Foreskin fibroblast (primary cell): ENCODE measurements at places on chromosomes 12 and 14.

DNA sequence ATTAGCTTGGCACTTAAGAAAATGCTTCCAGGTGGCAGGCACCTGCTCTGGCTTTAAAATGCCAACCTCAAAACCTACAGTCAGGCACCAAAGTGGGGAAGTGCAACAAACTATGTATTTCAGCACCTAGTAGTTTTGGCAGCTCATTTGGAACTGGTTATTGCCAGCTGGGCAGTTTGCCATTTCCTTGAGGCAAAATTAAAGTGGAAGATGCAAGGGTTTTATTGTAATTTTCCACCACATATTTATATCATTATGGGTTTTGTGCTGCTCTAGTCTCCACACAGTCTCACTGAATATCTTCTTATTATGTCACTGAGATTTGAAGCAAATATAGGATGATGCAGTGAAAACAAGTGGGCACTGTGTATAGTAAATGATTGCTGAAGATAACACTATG lies 117.0 kb downstream of the PRKD1 start:
- peak; percentile 30 for DNase-seq

DNA sequence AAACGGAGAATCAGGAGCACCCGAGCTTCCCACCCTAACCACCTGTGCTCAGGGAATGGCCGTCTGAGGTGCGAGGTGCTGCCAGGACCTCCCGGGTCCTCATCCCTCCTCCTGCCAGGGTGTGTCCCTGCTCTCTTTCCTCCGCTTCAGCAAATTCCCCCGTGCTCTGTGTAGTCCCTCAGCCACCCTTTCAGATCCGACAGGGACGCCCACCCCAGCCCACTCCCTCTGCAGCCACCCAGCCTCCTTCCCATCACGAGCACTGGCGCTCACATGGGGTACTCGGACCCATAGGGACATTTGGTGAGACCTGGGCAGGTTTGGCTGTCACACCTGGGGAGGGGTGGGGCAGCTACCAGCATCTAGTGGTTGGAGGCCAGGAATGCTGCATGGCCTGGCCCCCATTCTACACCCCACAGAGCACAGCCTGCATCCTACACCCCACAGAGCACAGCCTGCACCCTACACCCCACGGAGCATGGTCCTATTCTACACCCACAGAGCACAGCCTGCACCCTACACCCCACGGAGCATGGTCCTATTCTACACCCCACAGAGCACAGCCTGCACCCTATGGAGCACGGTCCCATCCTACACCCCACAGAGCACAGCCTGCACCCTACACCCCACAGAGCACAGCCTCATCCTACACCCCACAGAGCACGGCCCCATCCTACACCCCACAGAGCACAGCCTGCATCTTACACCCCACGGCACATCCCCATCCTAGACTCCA lies 12.7 kb downstream of the GALNT9 start:
- DNase-seq, result no peak

GRCh38 chr12:57446292-57446960 lies 8.7 kb upstream of the INHBE start:
- DNase-seq, result no peak

GRCh38 chr12:117073611-117074010 lies 25.6 kb downstream of the TESC start:
- no peak for DNase-seq

DNA sequence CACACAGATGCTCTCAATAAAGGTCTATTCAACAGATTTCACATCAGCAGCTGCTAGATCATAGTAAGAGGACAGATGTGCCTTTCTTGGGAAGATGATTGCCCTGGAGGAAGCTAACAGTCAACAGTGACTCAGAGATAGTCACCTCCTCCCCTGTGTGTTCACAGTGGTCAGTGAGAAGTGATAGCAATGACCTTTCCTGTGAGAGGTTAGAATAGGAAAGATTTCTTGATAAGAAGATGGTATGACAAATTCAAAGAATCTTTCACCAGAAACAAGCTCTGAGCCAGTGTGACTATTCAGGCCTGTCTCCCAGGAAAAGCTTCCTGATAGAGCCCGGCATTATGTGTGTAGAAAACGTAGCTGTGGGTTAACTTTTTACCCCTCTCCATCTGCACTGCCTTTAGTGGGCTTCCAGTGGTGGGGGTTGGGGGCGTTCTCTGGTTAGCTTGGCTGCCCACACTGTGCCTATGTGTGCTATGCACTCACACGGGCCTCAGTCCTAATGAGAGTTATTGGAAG lies 66.4 kb upstream of the ARHGAP5 start:
- DNase-seq, result peak; percentile 81

DNA sequence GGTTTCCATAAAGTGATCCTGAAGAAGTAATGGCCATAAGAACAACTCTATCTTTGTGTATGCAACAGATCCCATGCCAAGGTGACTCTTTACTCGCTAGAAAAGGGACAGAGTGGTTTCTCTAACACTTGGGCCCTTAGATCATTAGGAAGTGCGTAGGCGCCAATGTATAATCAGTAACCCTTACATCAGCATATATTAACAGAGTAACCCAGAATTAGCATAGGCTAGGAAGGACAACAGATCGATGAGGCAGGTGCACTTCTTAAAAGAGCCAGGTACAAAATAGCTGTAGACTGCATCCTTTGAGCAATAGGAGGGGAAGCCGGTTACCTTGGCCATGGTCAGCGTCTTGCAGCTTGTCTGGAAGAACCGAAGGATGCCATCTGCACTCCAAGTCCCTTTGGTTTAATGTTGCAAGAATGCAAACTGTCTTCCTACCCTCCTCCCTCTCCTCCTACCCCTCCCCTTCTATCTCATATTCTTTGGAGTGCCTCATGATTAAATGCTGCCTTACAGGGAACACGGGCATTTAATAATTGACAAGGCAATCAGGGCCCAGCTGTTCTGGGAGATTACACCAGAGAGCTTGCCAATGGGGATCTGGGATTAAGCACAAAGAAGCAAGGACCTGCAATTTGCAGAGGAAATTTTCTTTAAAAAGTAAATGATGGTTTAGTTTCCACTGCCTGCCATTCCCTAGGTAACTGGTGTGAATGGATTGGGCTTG lies 8.0 kb downstream of the GSG1 start:
- DNase-seq, result no peak

DNA sequence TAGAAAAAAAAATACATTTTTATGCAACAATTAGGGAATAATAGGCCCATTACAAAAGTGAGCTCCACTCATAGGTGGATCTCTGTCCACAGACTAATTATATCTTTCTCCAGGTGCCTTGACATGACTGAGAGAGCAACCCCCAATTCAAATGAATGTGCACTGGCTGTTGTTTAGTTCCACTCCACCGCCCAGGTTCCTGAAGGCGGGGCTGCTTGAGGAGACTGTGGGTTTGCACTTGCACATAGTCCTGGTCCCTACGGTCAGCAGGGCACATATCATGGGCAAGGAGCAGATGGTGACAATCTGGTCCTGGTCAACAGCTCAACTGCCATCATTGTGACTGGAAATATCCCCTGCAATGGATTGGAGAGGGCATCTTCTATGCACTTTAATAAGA lies 195.6 kb upstream of the PWP1 start:
- no peak for DNase-seq

GRCh38 chr12:132464820-132465219 lies 25.1 kb upstream of the FBRSL1 start:
- DNase-seq, result no peak

DNA sequence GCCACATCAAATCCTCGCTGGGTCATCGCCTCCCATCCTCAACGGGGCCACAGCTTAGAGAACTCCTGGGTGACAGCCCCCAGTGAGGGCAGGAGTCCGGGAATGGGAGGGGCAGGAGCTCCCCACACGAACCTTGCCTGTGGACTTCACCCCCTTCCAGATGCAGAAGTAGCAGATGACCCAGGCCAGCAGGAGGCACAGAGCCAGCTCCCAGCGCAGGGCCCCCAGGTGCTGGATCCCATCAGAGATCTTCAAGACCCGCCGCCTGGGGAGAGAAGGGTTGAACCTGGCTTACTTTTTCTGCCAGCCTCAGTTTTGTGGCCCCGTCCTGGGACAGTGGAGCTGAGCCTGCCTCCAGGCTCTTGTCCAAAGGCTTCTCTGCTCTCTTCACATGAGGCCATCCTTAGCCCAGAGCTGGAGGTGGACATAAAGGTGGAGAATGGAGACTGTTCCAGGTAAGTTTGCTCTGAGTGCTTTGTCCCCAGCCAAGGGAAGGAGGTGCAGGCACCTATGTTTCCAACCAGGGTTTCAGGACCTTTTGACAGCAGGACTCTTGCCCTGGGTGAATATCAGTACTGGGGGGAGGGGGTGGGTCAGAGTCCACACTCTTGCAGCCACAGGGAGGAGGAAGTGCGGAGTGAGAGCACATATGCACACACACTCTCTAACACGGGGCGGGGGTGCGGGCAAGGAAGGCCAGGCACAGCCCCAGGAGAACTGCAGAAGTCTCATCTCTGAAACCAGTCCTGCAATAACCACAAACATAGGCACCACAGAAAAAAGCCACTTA lies 23.3 kb upstream of the SLC6A12 start:
- DNase-seq, result no peak

GRCh38 chr14:87712396-87713090 lies 280.4 kb downstream of the GALC start:
- DNase-seq, result peak; percentile 58

DNA sequence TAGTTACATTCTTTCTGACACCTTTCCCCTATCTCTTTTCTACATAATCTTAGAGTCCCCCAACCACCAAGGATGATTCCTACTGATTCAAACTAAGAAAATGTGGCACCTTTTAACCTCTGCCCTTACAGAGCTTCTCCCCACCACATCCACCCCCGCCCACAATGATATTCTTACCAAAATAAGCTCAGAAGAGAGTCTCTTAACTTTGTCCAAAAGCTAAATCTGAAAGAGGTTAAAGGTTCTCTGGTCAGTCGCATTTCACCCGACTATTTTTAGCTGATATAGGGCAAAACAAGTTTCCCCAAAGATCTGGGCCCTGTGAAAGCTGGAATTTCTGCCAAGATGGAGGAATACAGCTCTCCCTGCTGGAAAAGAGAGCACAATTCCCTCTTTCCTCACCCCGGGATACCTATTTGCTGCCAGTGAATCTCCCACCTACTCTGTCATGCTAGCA lies 128.6 kb downstream of the ZFP36L1 start:
- DNase-seq, result peak; percentile 52

DNA sequence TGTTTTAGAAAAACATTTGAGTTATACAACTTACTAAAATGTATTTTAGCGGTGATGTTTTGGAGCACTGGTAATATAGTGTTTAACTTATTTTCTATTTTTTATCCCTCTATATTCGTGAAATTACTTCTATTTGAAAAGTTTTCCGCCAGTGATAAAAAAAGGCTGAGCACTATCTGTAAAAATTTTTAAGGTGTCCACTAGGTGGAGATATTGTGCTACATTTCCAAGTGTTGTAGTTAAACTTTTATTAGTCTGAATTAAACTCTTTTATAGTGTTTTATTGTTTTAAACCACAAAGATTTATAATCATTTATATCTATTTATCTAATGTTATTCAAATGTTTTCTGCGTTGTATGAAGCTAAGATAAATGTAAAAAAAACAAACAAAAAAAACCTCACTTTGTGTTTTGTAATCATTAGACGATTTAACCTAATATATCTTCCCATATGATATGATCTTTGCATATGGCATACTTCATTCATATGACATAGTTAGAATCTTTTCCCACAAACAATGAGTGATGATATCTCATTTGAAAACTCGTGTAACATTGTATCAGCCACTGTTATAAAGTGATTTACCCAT lies 11.8 kb downstream of the ALG10B start:
- peak; percentile 8 for DNase-seq

GRCh38 chr14:22420598-22421186 lies 168.3 kb downstream of the DAD1 start:
- no peak for DNase-seq

GRCh38 chr12:132873724-132874123 lies 13.7 kb downstream of the CHFR start:
- no peak for DNase-seq

DNA sequence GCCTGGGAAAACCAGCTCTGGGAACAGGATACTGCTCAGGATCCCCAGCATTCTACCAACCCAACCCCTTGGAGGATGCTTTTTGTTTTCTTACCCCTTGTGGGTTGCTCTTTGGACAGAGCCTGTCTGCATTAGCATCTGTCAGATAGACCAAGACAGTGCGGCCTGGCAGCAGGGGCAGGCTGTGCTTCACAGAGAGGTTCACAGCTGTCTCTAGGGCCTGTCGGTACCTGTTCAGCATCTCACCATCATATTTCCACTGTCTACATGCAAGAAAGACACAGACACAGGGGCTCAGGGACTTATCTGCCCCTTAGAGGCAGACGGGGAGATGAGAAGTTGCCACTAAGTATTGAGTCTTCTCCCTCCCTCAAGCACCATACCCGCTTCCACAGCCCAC lies 21.8 kb downstream of the TEP1 start:
- DNase-seq, result no peak

GRCh38 chr14:64423987-64424386 lies 35.8 kb downstream of the MTHFD1 start:
- peak; percentile 58 for DNase-seq

GRCh38 chr12:85725991-85726390 lies 110.2 kb downstream of the RASSF9 start:
- DNase-seq, result peak; percentile 7

GRCh38 chr14:99996951-99997571 lies 68.2 kb upstream of the EVL start:
- DNase-seq, result no peak

DNA sequence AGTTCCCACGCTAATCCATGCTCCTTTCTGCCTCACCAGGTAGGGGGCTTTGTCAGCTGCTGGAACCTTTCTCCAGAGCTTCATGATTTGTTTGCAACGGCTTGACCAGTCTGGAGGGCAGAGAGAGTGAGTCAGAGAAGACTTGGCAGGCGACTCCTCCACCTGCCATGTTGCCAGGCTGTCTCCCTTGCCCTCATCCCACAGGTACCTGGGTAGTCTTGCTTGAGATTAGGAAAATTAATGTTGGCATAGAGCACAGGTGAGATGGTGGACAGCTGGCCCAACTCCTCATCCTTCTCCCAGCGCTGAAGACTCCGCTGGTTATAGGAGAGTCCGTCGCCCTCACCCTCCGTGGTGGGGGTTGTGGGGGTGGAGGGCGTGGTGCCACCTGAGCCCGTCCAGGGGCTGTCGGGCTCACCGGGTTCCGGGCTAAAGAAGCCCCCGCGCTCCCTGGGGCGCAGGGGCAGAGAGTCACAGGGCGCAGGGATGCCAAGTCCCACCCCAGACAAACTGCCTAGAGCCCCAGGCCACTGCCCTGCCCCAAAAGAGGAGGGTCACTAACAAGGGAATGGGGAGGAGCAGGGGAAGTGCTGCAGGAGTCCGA lies 18.6 kb downstream of the KMT2D start:
- no peak for DNase-seq

- peak; percentile 70 for DNase-seq
Observed at GRCh38 chr12:58367041-58367440, 425.7 kb downstream of the ATP23 start.

- no peak for DNase-seq
Observed at GRCh38 chr12:109446869-109447268, 30.2 kb downstream of the KCTD10 start.

GRCh38 chr12:11130999-11131398 lies 3.4 kb downstream of the TAS2R30 start:
- no peak for DNase-seq

DNA sequence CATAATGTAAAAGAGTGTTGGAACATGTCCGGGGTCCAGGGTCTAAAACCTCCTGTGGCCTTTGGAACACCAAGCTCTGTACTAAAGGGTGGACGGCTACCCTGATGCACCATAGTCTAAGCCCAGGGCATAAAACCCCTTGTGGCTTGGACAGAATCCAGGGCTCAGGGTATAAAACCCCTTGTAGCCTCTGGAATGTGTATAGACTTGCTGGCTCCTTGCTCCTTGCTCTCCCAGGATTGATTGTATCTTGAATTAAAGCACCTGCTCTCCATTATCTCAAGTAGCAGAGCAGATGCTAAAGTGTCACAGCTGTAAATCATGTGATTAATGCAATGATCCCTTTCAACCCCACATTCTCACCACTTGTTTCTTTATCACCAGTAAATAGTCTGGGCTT lies 556.5 kb downstream of the LRFN5 start:
- DNase-seq, result no peak
